ENCODE measurements at places on chromosomes 5 and 9.

- no peak for DNase-seq
Measured at GRCh38 chr5:102863764-102864560, 108.9 kb downstream of the PAM start.

- no peak for DNase-seq
Measured at GRCh38 chr5:137342764-137343163, 156.4 kb downstream of the SPOCK1 start.

GRCh38 chr9:16413509-16414016 lies 456.9 kb downstream of the BNC2 start:
- DNase-seq = no peak

- no peak for DNase-seq
Measured at GRCh38 chr5:40678026-40678425, 1.7 kb upstream of the PTGER4 start.

DNA sequence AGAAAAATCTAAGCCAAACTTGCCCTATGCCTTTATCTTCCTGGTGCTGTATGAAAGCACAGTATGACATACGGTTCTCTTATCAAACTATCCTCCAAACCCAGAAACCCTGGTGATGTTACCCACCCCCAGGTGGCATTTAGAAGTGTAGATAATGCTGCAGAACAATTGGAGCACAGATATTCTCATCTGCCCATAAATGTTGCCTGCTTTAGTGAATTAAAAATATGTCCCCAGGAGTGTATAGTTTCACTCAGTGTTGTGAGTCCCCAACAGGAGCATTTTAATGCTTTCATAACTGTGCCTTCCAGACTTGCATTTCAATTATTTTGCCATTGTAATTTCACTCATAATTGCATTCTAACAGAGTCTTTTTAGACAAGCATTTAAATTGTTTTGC lies 50.8 kb downstream of the SV2C start:
- no peak for DNase-seq

DNA sequence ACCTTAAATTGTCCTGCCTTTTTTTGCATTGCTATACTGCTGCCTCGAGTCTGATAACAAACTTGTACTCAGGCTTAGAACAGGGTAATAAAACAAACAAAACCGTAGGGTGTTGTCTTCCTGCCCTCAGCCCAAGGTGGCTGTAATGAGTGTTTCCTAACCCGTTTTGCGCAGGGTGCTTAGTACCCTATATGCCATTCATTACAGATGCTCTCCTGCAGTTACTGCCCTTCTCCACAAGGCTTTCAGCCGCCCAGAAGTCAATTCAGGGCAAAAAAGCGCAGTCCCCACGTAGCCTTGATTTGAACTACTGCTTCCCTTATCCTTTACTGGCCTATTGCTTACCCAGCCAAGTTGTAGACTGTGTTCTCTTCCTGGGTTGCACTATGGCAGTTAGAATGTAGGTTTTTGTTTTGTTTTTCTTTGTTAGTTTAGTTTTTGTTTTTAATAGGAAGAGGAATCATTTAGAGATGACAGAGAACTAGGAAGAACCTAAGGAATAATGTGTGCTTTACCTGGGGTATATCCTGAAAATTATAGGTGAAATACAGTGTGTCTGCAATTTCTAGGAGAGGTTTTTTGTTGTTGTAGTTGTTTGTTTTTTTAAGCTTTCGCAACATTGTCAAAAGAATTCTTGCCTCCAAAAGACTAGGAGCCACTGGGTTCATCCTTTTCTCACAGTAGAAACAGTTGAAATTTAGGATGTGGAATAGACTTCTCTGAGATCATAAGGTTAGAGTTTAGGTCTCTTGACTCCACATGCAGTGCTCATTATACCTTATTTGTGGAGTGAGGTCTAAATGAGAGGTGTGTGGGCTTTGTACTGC lies 1.3 kb downstream of the HMGXB3 start:
- peak; percentile 59 for DNase-seq

DNA sequence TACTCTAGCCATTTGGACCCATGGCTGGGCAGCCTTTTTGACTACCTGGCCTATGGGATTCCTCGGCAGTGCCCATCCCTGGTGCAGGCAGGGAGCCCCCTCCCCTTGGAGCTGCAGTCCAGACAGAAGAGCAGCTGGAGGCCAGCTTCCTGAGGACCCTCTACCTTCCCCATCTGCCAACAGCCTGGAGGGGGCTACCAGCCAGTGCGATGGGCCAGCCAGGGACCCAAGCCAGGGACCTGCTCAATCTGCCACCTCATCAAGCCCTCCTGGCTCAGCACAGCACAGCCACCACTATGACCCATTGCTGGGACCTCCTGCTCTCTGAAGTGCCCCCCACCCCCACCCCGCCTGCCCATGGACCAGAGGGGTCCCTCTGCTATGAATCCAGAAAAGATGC lies 22.6 kb upstream of the TDRD7 start:
- DNase-seq = no peak

DNA sequence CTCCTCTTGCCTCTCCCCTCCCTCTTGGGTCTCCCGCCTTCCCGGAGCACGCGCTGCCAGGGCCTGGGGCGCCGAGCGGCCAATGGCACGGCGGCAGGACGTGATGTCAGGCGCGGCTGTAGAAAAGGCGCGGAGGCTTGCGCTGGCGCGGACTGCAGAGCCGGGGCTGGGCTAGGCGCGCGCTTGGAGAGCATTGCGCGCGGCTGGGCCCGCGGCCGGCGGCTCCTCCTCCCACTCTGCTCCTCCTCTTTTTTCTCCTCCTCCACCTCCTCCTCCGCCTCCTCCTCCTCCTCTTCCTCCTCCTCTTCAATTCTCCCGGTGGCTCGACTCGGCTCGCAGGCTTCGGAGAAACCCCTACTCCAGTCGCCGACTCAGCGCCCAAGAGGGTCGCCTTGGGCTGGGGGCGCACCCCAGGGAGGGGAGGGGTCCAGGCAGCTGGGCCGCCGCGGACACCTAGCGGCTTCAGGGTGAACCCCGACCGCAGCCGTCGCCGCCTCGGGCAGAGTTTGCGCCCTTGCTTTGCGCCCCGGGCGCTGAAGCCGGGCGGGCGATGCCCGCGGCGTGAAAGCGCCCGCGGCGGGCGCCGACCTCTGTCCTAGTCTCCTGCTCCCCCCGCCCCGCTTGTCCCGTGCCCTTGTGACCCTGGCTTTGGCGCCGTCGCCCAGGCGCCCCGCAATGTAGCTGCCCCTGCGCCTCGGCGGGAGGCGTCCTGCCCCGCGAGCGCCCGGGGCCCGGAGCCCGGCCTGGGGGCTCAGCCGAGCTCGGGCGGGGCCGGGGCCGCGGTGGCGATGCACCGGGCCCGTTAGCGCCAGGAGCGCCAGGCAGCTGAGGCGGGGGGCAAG lies at the start of gene LHX2:
LHX2 (plus strand) TSS at position 309 of the 842 bp plus-strand sequence. CDS start 581 bp downstream, outside the sequence.
- DNase-seq = no peak

DNA sequence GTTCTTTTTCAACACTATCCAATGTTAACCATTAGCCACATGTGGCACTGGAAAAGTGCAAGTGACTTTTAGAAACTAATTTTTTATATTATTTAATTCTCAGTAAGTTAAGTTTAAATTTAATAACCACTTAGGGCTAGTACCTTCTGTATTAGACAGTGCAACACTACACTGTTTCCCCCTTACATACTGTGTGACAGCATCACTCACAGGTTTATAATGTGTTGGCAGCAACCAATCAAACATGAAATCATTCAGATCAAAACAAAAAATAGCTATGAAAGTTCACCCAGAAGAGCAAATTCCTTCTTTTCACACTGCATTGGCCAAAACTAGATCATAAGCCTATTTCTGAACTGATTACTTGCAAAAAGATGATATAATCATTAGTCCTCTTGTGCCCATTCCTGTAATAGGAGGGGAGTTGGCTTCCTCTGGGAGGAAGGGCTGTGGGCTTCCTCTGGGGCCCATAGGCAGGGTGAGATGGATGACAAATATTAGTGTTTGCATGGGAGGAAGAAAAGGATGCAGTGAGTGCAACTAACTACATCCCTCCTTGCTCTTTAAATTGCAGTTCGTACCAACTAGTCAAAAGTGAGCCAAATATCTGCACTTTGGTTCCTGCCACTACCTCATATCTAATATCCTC lies 708.1 kb upstream of the RGMB start:
- no peak for DNase-seq

GRCh38 chr9:92882276-92882675 lies 4.4 kb upstream of the ZNF484 start:
- DNase-seq = no peak

- no peak for DNase-seq
Measured at GRCh38 chr5:81402192-81402930, 8.4 kb upstream of the ACOT12 start.

GRCh38 chr9:85599540-85600105 lies 142.1 kb downstream of the AGTPBP1 start:
- DNase-seq = no peak

DNA sequence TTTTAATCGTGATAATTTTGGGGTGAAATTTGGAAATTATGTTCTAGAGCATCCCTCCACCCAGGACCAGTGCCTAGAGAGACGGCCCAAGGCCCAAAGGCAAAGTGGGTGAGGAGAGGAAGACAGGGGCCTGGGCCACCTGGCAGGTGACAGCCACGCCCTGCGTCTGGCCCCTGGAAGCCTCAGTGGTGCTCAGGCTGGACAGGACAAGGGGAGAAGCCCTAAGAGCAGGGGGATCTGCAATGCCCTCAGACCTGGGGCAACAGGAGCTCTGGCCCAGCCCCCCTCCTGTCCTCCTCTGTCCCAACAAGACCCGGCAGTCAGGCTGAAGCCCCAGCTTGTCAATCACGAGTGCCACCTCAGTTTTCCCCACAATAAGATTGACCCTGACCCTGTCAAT lies 134.8 kb downstream of the ADAMTS2 start:
- DNase-seq = no peak

GRCh38 chr9:35490910-35491465 lies 1.1 kb downstream of the RUSC2 start:
- DNase-seq = no peak

DNA sequence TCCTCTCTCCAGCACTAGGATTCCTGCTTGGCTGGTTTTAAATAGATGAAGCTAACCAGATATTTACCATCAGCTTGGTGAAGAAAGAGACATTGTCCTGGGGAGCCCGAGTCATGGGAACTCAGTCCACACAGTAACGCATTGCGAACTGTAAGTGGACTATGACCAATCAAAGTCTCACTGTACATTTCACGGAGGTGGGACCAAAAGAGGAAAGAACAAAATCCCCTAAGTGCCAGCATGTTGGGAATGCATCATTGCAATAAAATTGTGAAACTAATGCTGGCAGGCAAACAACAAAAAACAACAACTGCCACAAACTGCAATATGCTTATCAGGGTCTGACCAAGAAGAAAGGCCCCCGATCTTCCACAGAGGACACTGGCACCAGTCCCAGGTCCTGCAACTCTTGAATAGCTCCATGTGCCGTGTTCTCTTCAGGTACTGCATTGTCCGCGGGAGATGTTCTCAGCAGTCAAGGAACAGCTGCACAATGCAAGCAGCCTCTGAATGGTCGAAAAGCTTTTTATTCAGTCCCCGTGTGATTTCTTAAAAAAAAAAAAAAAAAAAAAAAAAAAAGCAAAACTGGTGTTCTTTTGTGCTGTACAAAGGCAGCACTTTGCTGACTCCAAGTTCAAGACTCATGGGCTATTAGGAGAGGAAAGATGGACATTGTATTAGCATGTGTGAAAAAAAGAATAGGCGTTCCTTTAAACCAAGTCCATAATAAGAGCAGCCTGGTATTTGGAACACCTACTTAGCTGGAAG lies 38.1 kb downstream of the SEMA6A start:
- DNase-seq = no peak

- no peak for DNase-seq
Measured at GRCh38 chr9:111179577-111179976, 141.3 kb upstream of the LPAR1 start.

- no peak for DNase-seq
Measured at GRCh38 chr5:169796731-169797130, 159.7 kb downstream of the DOCK2 start.

- no peak for DNase-seq
Measured at GRCh38 chr5:107302441-107302840, 368.3 kb downstream of the EFNA5 start.

DNA sequence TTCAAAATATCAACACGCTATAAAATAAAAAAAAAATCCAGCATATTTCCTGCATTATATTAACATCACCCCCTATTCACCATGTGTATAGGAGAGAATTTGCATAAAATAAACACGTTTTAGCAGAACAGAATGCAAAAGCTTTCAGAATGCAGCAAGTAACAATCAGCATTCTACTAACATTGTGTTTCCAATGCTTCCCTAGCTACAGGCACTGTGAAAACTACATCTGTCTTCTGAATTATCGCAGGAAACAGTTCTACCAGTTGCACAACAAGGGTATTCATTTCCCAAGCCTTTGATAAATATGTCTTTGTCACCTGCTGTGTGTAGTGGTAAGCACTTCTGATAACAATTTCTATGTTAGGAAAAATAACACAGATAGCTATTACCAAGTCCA lies 1015.8 kb downstream of the CDH18 start:
- no peak for DNase-seq

GRCh38 chr5:165321912-165322311 lies 1816.5 kb downstream of the MAT2B start:
- DNase-seq = no peak

GRCh38 chr5:130966990-130967525 lies 198.0 kb downstream of the HINT1 start:
- DNase-seq = no peak

- no peak for DNase-seq
Measured at GRCh38 chr5:17989036-17989435, 354.8 kb downstream of the TAF11L14 start.

- DNase-seq = no peak
Measured at GRCh38 chr9:21506626-21507482, 24.7 kb upstream of the IFNE start.

DNA sequence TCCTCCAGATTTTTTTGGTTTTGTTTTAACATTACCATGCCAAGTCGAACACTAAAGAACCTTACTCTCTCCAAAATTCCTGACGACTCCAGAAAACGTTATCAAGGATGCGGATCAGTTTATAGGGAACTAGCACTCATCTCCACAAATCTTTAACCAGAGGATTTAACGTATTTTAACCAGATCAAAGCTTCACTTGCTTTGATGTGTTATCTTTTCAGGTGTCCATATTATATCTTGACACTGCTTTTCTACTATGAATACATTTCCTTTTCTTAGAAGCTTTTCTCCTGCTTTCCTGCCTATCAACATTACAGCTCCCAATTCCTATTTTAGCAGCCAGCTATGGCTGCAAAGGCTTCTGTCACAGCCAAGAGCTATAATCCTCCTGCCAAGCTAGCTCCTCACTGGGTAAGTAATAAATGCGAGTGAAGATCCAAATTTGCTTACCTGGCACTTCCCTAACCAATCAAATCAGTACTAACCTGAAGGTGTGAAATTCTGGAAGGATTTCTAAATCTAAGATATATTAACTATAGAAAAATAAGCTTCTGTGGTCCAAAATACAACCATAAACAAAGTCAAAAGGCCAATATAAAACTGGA lies 60.2 kb downstream of the CDC14B start:
- DNase-seq = no peak

GRCh38 chr9:121751686-121752445 lies 100.4 kb downstream of the DAB2IP start:
- no peak for DNase-seq

GRCh38 chr5:32304622-32305021 lies 8.1 kb downstream of the MTMR12 start:
- DNase-seq = no peak
